ENCODE measurements at places on chromosomes 11 and 22.

GRCh38 chr11:101759771-101760450, 154.9 kb upstream of the CEP126 start:
- DNase-seq, result no peak

GRCh38 chr11:45679806-45680205, 14.4 kb upstream of the CHST1 start:
- no peak for DNase-seq

GRCh38 chr11:123547180-123547579, 107.2 kb downstream of the SCN3B start:
- no peak for DNase-seq

- no peak for DNase-seq
Observed at GRCh38 chr11:45412521-45412920, 126.4 kb upstream of the SYT13 start.

- no peak for DNase-seq
Observed at GRCh38 chr11:75481922-75482606, 43.7 kb downstream of the GDPD5 start.

DNA sequence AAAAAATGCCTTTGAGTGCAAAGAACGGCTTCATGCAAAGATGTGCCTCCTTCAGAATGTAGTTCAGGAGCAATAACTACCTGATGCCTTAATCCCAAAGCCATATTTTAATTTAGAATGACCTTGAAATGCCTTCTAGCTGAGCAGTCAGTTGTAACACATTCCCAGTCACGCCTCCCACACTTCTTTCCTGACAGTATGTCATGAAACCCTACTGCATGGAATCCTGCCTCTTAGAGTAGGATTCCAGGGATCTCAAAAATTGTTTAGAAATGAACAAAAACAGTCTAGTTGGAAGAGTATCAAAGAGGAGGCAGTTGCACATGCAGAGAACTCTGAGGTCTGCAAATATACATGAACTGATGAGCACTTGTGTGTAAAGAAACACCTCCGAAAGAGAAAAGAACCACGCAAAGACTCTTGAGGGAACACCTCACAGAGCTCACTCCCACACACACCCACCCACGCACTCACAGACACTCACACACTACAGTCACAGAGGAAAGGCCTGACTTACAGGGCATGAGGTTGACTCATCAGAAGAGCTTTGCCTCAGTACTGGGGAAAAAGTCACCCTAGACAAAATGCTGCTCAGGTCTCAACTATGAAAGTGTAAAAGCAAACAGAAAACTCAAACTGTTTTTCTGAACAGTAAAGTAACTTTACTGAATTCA, 77.4 kb downstream of the GGTLC2 start:
- peak; percentile 52 for DNase-seq

All from stimulated activated CD4-positive, alpha-beta T cell treated with anti-CD3 and anti-CD28 coated beads, TNF-alpha, amount 100 ng/mL, for 48 hours (primary cell).